ENCODE measurements at places on chromosomes 7 and 10. TPM values are rescaled to one million over a fixed set of nuclear protein-coding genes. Genes with fewer than 3 reads are reported as not detected.

The MYPN gene
- 0.33 TPM for total RNA-seq

The AIMP2 gene
- total RNA-seq: 29.8 TPM

The AKR1C8 gene
- total RNA-seq: not detected

The NKX2-3 gene
- total RNA-seq: 0.15 TPM

The MYL7 gene
- total RNA-seq: 0.73 TPM

DNA sequence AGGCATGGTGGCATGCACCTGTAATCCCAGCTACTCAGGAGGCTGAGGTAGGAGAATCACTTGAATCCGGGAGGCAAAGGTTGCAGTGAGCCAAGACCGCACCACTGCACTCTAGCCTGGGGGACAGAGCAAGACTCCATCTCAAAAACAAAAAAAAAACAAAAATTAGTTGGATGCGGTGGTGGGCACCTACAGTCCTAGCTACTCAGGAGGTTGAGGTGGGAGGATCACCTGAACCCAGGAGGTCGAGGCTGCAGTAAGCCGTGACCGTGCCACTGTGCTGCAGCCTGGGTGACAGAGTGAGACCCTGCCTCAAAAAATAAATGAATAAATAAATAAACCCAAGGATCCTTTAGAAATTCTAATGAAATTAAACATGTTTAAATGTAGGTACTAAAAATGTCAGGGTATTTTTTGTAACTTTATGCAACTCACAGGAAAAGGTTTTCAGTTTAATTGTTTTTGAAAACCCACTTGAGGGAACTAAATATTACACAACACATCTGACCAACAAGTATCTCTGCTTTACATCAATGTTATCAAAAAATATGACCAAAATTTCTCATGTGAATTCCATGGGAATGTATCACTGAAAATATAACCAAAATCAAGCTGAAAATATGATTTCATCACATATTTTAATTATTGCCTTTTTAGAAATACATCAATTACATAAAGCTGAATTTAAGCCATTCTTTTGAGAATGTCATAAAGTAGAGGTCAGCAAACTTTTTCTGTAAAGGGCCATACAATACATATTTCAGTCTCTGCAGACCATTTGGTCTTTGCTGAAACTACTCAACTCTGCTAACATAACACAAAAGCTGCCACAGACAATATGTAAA, 23.9 kb downstream of the UPF2 start:
- H3K36me3 ChIP-seq: no peaks in the 10 kb centered on the region
- H3K27me3 ChIP-seq: no peaks in the 10 kb centered on the region
- H3K27ac ChIP-seq: no peak overlapping the region
- DNase-seq: no peak

DNA sequence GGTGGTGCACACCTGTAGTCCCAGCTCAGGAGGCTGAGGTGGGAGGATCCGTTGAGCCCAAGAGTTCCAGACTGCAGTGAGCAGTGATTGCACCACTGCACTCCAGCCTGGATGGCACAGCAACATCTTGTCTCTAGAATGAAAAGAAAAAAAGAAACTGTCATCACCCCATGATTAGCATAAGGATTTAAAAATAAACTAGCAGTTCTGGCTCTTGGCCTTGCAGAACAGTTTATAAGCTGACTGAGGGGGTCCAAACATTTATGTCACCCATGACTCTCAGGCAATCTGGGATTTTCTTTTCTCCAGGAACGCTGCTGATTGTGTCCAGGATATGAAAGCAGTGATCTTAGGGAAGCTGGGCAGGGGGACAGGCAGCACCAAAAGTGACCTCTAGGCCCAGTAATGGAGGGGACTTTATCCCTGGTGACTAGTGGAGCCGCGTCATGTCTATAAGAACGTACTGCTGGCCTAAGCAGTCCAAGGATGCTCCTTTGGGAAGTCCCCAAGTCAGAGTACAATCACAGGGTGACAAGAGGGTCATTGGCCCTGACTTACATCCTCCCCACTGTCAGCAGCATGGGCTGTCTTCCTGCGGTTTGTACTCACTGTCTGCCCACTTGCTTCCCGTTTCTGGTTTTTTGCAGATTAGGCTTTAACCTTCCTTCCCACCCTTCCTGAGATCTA, 177.4 kb downstream of the ARHGAP12 start:
- H3K27me3 ChIP-seq: no peaks in the 10 kb centered on the region
- DNase-seq: no peak
- H3K4me1 ChIP-seq: no peaks in the 10 kb centered on the region
- H3K27ac ChIP-seq: no peak overlapping the region
- no peak overlapping the region for H3K4me3 ChIP-seq

GRCh38 chr7:29915481-29916215, 74.0 kb downstream of the SCRN1 start:
- DNase-seq: no peak
- H3K36me3 ChIP-seq: no peaks in the 10 kb centered on the region
- H3K27ac ChIP-seq: no peak overlapping the region
- no peaks in the 10 kb centered on the region for H3K27me3 ChIP-seq
- H3K4me3 ChIP-seq: no peak overlapping the region

DNA sequence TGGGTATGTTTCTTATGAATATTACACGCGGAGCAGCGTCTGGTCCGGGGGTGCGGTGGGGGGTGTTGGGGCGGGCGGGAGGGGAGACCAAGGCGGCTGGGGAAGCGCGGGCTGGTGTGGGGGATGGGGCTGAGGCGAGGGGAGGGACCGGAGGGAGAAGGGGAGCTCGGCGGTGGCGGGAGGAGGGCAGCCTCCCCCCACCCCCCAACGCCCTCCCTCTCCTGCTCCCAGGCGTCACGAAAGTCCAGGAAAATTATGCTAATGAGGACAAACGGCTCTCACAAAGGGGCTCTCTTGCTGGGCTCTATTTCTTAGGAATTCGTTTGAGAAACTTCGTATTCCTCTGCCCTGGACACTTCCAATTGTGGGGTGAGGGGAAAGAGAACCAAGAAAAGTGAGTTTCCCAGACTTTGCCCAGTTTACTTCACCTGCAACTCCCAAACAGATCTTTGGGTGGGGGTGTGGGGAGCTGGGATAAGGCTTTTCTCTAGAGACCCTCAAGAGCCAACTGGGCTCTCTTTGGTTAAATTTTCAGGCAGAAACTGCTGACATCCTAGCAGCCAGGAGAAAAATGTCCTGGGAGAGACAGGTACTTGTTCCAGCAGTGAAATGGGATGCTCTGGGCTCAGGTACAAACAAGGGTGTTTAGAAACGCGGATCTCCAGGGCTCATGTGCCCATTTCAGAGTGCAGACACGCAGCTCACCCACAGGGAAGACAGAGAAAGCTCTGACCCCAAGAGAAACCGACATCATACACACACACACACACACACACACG, 11.7 kb upstream of the HOXA2 start:
- H3K4me3 ChIP-seq: peak overlapping the region; percentile 90
- no peaks in the 10 kb centered on the region for H3K36me3 ChIP-seq
- H3K27ac ChIP-seq: peak overlapping the region; percentile 100
- DNase-seq: peak; percentile 64

DNA sequence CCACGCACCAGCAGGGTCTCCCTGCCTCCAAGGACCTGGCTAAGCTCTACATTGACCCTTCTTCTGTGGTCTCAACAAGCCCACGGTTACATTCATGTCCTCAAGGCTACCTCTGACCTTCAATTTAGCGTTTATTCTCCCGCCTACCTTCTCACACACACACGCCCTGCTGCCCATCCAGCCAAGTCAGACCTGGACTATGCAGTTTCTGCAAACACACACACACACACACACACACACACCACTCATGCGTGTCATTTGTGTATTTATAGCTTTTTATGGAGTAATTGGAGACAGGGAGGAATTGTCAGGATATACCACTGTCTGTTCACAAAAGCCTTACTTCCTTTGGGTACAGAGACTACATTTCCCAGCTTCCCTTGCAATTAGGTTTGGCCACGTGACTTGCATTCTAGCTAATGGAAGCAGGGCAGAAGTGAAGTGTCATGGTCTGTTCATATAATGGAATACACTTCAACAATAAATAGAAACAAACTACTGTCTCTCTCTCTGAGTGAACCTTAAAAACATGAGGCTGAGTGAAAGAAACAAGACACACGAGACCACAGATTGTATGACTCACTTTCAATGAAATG, 53.8 kb upstream of the CPXM2 start:
- DNase-seq: no peak
- H3K27ac ChIP-seq: peak overlapping the region; percentile 55
- H3K36me3 ChIP-seq: no peaks in the 10 kb centered on the region
- no peaks in the 10 kb centered on the region for H3K4me1 ChIP-seq

DNA sequence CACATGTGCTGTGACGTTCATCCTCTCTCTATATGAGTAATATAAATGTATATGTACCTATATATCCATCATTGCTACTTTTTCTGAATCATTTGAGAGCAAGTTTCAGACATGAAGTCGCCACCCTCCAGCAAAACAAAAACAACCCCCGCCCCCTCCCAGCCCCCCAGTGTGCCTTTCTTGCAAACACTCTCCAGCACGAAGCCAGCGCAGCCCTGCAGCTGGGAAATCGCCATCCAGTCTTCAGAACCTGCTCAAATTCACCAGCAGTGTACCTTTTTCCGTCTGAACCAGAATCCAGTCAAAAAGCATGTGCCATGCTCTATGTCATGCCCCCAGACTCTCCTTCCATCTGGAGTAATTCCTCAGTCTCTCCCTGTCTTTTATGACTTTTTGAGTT, 135.8 kb downstream of the TACC2 start:
- no peaks in the 10 kb centered on the region for H3K27me3 ChIP-seq
- no peak for DNase-seq
- H3K4me3 ChIP-seq: no peak overlapping the region
- no peak overlapping the region for H3K27ac ChIP-seq
- no peaks in the 10 kb centered on the region for H3K36me3 ChIP-seq

GRCh38 chr10:1530871-1531517, 206.3 kb downstream of the ADARB2 start:
- no peaks in the 10 kb centered on the region for H3K36me3 ChIP-seq
- no peak overlapping the region for H3K27ac ChIP-seq
- peak; percentile 27 for DNase-seq
- no peak overlapping the region for H3K4me3 ChIP-seq
- no peaks in the 10 kb centered on the region for H3K4me1 ChIP-seq

DNA sequence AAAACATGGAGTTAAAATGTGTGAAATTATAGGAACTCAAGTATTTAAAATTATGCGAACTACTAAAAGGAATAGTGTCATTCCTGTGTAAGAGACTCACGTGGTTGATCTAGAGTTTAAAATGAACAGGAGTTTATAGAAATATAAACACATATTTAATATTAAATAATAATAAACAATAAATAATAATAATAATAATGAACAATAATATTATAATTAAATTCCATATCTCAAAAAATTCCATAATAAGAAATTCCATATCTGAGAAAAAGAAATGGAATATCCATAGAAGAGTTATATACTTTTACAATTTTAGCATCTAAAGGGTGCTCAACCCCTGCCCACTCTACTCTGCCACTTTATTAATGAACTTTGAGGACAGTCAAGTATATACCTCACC, 429.6 kb downstream of the TNS3 start:
- H3K4me3 ChIP-seq: no peak overlapping the region
- H3K36me3 ChIP-seq: no peaks in the 10 kb centered on the region
- no peaks in the 10 kb centered on the region for H3K27me3 ChIP-seq
- DNase-seq: no peak

DNA sequence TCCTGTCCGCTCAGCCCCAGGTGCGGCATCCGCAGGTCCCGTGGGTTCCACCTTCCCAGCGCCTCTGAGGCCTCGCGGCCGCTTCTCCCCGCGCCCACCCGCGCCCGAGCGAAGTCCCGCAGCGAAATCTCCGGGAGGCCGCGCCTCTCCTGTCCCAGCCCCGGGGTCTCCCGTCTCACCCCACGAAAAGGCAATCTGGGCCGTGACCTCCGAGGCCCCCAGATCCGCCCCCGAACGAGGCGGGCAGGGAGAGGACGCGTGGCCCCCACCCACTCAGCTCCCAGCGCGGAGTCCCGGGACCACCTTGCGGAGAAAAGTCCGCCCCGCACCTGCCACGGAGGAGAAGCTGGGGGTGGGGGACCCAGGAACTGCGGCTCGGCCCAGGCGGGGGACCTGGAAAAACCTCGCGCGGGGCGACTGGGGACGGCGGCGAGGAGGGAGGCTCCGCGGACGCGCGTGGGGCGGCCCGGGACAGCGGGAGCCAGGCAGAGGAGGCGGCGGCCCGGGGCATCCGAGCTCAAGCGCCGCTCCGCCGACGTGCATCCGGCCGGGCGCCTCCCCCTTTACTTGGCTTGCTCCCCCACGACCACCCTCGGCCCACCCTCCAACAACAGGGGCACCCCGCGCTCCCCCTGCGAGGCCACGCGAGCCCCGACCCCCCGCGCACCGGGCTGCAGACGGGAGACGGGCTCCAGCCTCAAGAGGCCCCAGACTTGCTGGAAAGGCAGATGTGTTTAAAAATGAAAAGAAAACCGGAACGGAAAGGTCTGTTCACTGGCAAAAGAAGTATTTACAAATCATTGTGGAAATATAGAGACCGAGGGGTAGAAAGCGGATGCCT, 33.0 kb upstream of the RNF32 start:
- no peak overlapping the region for H3K27ac ChIP-seq
- H3K27me3 ChIP-seq: no peaks in the 10 kb centered on the region
- DNase-seq: no peak
- peak overlapping the region; percentile 41 for H3K4me3 ChIP-seq

DNA sequence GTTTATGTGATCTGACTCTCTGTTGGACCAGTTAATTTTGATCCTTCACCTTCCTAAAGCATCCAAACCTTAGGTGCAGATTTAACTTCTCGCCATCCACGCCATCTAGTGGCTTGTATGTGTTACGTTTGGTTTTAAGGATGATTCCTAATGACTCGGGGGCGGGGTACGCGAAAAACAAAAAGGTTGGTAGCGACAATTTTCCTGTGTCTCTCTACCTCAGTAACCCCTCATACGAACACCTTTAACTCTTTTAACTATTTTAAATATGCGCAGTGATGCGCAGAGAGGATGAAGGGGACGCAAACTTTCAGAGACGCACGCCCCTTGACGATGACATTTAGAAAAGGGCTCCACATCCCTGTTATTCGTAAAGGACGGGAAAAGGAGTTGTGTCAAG, 714 bp upstream of the KCND2 start:
- DNase-seq: no peak
- H3K27me3 ChIP-seq: no peaks in the 10 kb centered on the region
- no peaks in the 10 kb centered on the region for H3K4me1 ChIP-seq
- H3K36me3 ChIP-seq: no peaks in the 10 kb centered on the region

DNA sequence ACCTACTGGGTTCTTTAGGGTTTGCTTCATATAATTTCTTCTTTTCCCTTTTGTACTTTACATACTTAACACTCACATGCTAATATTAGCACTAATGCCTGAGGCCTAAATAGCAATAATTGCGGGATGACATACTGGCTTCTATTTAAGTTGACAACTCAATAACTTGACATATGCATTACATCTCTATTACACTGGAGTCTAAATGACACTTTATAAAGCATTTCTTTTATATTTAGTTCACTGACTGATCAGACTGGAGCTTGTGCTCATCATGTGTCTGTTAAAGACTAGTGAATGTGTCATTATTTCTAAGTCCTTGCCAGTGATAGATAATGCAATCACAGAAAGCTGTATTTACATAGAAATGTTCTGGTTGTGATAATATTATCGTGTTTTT, 472.1 kb upstream of the SEMA3A start:
- H3K36me3 ChIP-seq: no peaks in the 10 kb centered on the region
- no peak for DNase-seq
- no peak overlapping the region for H3K27ac ChIP-seq
- no peaks in the 10 kb centered on the region for H3K27me3 ChIP-seq

GRCh38 chr7:52325237-52325636, 710.2 kb upstream of the POM121L12 start:
- H3K4me3 ChIP-seq: no peak overlapping the region
- DNase-seq: no peak
- no peaks in the 10 kb centered on the region for H3K36me3 ChIP-seq
- H3K27ac ChIP-seq: no peak overlapping the region

GRCh38 chr7:40714363-40715052, 579.7 kb downstream of the SUGCT start:
- no peak for DNase-seq
- H3K27ac ChIP-seq: no peak overlapping the region
- no peaks in the 10 kb centered on the region for H3K27me3 ChIP-seq
- H3K4me1 ChIP-seq: no peaks in the 10 kb centered on the region
- H3K36me3 ChIP-seq: no peaks in the 10 kb centered on the region

Data from breast epithelium (tissue), 4 donors.